ENCODE measurements at places on chromosomes 16 and 17.

- DNase-seq: no peak
Observed at GRCh38 chr17:82452162-82452561, 1.6 kb upstream of the CYBC1 start.

DNA sequence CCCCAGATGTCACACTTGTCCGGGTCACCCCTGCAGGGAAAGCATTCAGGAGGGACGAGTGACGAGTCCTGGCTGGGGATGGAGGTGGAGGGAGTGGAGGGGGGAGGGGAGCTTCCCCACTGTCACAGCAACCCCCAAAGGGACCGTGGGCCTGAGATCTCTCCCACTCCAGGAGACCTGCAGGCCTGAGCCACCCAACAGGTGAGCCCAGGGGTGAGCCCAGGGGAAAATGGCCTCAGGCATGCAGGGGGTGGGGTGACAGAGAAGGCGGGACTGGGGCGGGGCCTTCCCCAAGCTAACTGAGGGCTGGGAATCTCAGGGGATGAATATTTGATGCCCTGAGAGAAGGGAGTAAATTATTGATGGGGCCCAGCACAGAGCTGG lies 2.4 kb downstream of the USH1G start:
- DNase-seq: no peak

GRCh38 chr16:68146585-68146984 lies 61.4 kb downstream of the NFATC3 start:
- peak; percentile 52 for DNase-seq

DNA sequence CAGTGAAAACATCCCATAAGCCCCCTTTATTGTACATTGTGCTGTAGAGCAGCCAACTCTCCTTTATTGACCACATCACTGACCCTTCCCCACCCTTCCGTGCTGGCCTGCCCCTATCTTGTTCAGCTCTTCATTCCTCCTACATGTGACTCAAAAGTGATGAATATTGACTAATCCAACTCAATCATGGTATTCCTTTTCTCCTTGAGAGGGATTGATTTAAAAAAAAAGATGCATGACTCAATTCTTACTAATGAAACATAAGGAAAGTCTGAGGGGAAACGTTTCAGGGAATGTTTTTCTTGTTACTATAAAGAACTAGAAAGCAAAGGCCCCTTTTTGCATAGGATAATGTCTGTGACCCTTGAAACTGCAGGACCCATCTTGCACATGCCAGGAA lies 125.2 kb upstream of the SOX9 start:
- DNase-seq: no peak

- peak; percentile 81 for DNase-seq
Observed at GRCh38 chr16:56964243-56965148, 2.7 kb downstream of the CETP start.

GRCh38 chr17:601926-602303 lies 112.7 kb downstream of the VPS53 start:
- DNase-seq: no peak

DNA sequence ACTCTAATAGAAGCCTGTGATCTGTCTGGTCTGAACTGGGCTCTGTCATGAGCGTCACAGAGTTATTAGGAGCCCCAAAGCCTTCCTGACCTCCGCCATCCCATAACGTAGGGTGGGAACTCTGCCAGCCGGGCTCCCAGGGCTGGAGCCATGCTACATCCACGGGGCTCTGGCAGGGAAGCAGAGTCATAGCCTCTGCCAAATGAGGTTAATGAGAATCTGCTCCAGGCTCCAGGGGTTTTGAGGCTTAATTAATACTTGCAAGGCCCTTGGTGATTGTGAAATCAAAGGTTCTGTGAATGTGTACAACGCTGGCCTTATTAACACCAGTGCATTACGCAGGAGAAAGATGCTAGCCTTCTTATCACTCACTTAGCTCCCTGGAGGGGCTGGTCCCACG lies 42.4 kb upstream of the ZFP90 start:
- no peak for DNase-seq

GRCh38 chr16:75589306-75589705 lies 23.1 kb downstream of the GABARAPL2 start:
- DNase-seq: peak; percentile 81

DNA sequence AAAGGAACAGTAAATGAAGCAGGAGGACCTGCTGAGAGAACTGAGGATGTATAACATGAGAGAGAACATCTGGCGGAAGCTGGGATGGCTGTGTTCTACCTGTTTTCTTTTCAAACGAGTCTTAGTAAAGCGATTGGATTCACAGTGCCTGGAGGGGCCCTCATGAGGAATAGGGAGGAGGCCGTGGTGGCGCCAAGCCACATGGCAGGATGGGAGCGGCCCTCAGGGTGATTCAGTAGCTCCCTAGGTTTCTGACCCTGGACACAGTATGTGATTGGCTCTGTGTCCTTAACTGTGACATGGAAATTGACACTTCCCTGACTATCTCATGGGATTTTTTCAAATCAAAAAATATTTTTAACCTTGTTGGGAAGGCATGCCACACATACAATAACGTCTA lies 32.1 kb downstream of the USP43 start:
- no peak for DNase-seq

DNA sequence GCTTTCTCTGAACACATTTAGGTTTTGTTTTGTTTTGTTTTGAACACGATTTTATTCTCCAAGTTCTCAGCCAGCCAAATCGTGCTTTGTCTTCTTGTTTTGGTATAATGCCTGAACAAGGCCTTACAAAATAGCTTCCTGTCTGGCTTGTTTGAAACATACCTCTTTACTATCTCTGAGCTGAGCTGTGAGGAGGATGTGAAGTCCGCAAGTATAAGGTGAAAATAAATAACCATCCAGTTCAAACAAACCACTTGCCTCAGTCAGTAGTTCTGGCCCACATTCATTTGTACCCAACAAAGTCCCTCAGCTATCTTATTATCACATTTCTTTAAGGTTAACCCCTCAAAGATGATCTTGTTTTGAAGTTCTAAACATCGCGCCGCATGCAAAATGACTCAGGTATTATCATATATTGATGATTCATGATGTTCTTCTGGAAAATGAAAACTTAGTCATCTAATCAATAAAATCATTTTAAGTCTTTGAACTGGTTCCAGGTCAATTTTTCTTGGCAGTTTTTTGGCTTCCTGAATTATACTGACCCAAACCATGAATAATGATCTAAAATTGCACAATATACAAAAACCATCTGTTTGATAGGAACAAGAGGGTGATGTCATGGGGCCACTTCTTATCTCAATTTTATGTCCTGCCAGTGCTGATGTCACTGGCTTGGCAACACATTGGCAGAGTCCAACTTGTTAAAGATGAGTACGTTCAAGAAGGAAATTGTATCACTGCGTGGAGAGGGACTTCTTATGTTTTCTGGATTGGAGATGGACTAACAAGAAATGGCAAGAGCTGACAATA lies 694.3 kb downstream of the KCNJ2 start:
- DNase-seq: no peak

DNA sequence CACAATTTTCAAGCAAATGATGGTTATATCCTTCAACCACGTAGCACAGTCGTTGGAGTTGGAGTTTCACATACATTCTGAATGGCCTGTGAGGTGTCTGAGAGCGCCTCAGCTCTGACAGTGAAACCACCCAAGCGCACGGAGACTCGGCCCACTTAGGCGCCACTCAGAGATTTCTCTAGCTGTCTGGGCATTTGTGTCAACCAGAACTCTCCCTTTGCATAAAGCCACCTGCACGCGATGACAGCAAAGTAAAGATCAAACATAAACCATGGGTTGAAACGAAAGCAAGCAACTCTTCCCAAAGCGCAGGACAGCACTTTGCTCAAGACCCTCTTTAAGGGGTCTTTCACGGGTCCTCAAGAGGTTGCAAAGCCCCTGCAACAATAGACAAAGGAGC lies 533 bp downstream of the SLC6A4 start:
- no peak for DNase-seq

GRCh38 chr16:51328733-51329132 lies 177.7 kb upstream of the SALL1 start:
- no peak for DNase-seq

GRCh38 chr17:80938556-80938955 lies 53.1 kb upstream of the CHMP6 start:
- DNase-seq: no peak

DNA sequence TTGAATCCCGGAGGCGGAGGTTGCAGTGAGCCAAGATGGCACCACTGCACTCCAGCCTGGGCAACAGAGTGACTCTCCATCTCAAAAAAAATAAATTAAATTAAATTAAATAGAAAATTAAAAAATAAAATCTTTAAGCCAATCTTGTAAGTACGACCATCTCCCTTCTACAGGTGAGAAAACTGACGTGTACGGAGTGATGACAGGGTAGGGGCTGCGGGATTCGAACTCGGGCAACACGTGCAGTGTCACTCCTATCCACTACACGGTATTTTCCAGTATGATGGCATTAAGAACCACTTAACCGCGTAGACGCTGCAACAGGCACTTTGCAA lies 762 bp downstream of the WDR59 start:
- DNase-seq: no peak

- DNase-seq: no peak
Observed at GRCh38 chr16:48831076-48831722, 221.2 kb upstream of the N4BP1 start.

- DNase-seq: no peak
Observed at GRCh38 chr17:37844158-37844976, 79.8 kb upstream of the TBC1D3K start.

DNA sequence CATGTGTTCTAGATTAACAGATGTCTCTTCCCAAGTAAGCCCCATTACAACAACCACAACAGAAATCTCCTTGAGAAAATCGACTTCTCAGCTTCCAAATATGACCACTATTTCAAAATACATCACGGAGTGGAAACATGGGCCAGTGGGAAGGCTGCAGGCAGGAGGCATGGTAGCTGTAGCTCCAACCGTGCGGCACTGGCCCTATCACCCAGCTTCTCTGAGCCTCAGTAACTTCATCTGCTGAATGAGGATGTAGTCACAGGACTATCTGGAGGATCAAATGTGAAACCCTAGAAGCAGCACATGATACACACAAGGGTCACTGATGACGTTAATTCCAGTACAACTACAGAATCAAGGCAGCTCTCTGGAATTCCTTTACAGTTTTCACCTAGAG lies 112.2 kb downstream of the VPS53 start:
- no peak for DNase-seq

DNA sequence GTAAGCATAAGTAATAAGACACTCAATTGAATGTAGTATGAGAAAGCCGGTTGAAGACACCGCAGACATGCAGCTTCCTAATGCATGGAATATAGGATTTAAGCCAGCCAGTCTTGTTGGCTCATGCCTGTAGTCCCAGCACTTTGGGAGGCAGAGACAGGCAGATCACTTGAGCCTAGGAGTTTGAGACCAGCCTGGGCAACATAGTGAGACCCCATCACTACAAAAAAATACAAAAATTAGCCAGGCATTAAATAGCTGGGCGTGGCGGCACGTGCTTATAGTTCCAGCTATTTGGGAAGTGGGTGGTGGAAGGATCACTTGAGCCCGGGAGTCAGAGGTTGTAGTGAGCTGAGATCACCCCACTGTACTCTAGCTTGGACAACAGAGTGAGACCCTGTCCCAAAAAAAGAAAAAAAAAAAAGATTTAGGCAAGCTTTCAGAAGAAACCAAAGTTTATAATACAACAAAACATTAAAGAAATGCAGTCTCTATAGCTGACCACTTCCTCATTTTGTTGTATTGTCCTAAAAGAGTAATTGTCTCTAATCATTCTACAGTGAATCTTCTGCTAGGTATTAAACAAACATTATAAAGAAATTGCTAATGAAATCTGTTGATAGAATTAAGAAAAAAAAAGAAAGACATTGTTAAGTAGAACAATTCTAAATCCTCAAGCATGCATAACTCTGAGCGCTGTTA lies 68.6 kb upstream of the KIFC3 start:
- DNase-seq: no peak

GRCh38 chr17:10894220-10894619 lies 56.3 kb upstream of the PIRT start:
- no peak for DNase-seq

DNA sequence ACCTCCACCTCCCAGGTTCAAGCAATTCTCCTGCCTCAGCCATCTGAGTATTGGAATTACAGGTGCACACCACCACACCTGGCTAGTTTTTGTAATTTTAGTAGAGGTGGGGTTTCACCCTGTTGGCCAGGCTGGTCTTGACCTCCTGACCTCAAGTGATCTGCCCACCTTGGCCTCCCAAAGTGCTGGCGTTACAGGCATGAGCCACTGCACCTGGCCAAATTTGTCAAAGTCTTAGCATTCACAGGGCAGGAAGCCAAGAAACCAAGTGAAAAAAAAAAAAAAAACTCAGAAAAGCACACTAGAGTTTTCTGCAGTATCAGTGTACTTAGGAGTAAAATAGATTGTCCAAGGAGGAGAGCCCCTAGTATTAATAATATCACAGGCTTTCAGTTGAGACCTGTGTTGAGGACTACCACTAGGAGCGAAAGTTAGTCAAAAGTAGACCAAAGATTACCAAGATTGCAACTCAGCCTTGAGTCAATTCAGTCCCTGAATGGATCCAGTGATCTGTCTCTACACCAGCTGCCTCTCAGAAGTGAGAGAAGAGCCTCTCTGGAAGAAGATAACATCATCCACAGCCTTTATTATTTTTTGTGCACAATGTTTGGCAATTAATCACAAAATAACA lies 159.7 kb downstream of the CEP112 start:
- DNase-seq: no peak

GRCh38 chr16:81515281-81515680 lies 70.7 kb downstream of the CMIP start:
- DNase-seq: no peak

- DNase-seq: no peak
Observed at GRCh38 chr17:82304826-82305726, 12.3 kb downstream of the CD7 start.

DNA sequence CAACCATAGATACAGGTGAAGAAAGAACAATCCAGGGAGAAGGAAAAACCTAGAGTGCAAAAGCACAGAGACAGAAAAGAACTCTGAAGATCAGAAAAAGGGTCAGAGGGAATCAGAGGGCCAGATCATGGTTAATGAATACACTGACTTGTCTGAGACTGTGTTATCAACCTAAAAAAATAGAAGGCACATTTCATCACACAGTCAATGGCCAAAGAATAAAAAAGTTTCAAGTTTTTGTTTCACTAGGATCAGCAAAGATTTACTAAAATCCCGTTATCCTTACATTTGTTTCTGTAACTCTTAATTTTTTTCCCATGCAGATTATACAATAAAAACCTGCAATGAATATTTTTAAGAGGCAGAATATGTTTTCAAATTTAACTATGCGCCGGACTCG lies 38.5 kb downstream of the CNOT1 start:
- DNase-seq: no peak

- DNase-seq: no peak
Observed at GRCh38 chr16:1491327-1491726, 1.8 kb upstream of the TELO2 start.

- DNase-seq: no peak
Observed at GRCh38 chr17:68577497-68577821, 23.7 kb downstream of the FAM20A start.
